ENCODE measurements at places on chromosomes 1 and 21.

DNA sequence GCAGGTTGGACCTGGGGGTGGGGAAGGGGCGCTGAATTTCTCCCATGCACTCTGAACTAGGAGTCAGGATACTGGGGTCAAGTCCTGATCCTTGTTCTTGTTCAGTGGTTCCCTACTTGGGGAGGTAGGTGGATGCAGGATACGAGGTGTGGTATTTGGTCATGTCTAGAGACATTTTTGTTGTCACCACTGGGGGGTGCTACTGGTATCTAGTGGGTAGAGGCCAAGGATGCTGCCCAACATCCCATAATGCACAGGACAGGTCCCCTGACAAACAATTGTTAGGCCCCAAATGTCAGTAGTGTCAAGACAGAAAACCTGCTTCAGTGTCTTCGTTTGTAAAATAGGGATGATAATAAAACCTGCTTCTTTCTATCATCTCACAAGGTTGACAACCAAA lies 259.0 kb upstream of the FOXD3 start:
- DNase-seq, result no peak

- peak; percentile 61 for DNase-seq
Measured at GRCh38 chr1:82801176-82801575, 1000.4 kb downstream of the ADGRL2 start.

DNA sequence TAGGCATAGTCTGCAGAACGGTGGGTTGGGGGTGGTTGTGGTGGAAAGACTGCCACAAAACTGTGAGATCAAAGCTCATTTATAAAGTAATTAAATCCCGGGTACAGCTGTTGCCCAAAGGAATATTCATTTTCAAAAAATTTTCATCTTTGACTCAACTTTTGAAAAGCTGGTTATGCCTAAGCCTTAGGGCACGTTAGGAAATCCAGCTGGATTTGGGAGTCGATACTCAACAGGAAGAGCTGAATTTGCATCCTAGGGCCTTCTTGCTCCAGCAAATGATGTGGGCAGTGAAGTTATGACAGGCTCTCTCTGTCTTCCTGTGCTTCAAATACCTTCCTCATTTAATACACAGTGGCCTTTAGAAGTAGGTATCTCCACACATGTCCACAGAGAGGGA lies 31.7 kb downstream of the ZP4 start:
- no peak for DNase-seq

- no peak for DNase-seq
Measured at GRCh38 chr1:178451529-178451928, 45.2 kb downstream of the CLEC20A start.

- DNase-seq, result no peak
Measured at GRCh38 chr21:34186109-34186719, 112.8 kb downstream of the MRPS6 start.

- DNase-seq, result peak; percentile 74
Measured at GRCh38 chr1:103525114-103525606, 339 bp upstream of the RNPC3 start.

DNA sequence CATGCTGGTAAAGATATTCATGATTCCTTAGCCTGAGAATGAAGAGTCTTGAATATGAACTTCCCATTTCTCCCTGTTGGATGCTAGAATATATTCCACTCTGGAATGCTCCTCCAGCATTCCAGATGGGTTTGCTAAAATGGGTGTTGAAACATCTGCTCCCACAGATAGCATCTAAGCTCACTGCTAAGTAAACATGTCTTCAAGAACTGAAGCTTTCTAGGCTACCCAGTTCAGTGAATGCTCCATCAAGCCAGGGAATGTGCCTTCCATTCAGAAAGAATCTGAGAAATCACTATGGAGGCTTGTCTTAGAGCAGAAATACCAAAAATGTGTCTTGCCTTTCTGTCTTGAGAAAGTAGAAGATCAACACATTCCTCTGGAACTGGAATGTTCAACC lies 81.1 kb downstream of the TNFSF18 start:
- DNase-seq, result no peak

DNA sequence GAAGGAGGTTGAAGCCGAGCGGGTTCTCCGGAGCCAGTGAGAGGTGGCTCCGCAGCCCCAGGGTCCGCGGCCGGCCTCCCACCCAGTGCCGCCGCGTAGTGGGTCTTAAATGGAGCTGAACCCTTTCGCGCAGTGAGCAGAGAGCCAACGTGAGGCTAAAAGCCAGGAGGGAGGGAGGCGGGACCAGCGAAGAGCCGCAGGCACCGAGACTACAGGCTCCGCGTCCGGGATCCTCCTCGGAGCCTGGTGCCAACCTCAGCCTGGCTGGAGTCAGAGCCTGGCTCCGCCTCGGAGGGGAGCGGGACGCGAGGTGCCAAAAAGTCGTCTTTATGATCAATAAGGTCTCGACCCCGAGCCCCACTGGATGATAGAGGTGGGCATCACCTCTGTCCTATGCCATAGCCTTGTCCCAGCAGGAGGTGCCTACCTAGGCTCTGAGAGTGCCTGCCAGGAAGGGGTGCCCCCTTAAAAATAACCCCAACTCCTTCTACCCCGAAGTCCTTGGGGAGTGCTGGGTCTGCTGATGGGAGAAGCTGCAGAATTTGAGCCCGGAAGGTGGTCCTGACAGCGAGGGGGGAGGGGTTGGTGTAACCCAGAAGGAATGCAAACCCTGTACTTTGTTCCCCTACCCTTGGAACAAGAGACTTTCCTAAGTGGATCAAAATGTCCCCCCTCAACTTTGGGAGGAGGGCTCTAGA lies 1.6 kb downstream of the IGSF21 start:
- DNase-seq, result no peak

GRCh38 chr1:155255243-155256007 lies at the start of gene ENTREP3:
Gene ENTREP3 (minus strand): TSS chr1:155255483. CDS start chr1:155254877, 606 bp downstream.
- peak; percentile 95 for DNase-seq

GRCh38 chr1:224736619-224737352 lies 120.7 kb downstream of the CNIH3 start:
- DNase-seq, result no peak

- no peak for DNase-seq
Measured at GRCh38 chr1:204196068-204196795, at the start of gene KISS1. Gene KISS1 (minus strand): TSS chr1:204196491. CDS start chr1:204192876, 3,615 bp downstream.

GRCh38 chr1:226640321-226641136 lies 92.0 kb downstream of the STUM start:
- no peak for DNase-seq

GRCh38 chr1:199122532-199123311 lies 483.9 kb downstream of the PTPRC start:
- DNase-seq, result no peak

- no peak for DNase-seq
Measured at GRCh38 chr21:34520764-34521508, 8.9 kb upstream of the KCNE1 start.

- DNase-seq, result no peak
Measured at GRCh38 chr1:33332881-33333280, 12.0 kb upstream of the A3GALT2 start.

- no peak for DNase-seq
Measured at GRCh38 chr1:98437540-98437939, 224.0 kb upstream of the SNX7 start.

GRCh38 chr1:66852870-66853269 lies 51.8 kb upstream of the INSL5 start:
- no peak for DNase-seq

- no peak for DNase-seq
Measured at GRCh38 chr21:25571726-25572121, 35.6 kb downstream of the MRPL39 start.
